ENCODE measurements at places on chromosomes 11 and 22. TPM values are rescaled to one million over a fixed set of nuclear protein-coding genes. Genes with fewer than 3 reads are reported as not detected.

DNA sequence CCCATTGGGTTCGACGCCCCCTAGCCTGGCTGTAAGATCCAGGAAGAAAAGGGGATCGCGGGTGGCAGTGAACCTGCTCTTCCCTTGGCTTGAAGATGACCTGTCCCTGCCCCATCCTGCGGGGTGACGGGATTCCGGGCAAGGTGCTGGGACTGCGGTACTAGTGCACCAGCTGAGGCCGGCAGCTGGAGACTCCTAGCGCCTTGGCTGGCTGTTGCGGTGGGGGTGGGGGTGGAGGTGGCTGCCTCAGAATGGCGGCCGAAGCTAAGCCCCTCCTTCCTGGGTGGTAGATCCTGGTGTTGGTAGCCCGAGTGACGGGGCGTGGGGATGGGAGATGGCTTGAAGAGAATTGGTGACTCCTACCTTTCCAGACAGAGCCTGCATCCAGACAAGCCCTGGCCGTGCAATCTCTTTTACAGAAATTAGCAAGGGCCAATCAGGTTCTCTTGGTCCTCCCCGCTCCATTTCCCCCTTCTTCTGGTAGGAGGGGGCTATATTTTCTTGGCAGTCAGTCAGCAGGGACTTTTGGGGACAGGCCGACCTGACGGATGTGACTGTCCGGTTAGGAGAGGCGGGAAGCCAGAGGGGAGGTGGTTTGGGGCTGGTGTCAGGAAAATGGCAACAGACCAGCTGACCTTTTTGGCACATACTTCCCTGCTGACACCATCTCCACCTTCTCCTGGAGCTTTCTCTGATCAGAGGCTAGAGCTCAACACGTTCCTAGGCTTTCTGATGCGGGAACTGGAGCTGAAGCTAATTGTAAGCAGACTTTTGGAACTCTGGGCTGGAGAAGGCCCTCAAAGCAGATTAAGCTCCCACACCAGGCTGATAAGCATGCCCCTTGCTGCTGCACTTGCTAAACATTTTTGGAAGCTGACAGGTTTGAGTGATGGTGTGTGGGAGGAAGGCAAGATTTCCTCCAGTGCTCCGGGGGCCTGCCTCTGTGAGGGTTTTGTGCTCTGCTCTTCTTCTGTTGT lies 2.0 kb downstream of the NAV2 start:
- ATAC-seq: no peak

GRCh38 chr11:34126959-34127848 lies 21.8 kb downstream of the NAT10 start:
- no peak for ATAC-seq

DNA sequence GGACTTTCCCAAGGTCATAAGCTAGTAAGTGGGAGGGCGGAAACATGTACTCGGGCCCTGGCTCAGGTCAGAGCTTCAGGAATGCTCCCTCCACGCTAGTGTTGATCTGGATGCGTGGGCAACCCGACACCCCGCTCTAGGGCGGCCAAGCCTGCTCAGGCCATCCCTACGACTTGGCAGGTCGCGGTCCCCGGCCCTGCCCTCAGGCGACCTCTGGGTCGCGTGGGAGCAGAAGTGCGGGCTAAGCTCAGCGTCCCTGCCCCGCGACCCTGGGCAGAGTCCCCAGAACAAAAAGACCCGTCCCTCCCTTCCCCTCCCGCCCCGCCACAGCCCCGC lies 781 bp upstream of the TEF start:
- ATAC-seq: no peak

- no peak for ATAC-seq
Measured at GRCh38 chr11:81915045-81915444, 818.6 kb downstream of the FAM181B start.

The EMID1 gene
- 8.9 TPM for total RNA-seq

The OR56A1 gene
- 0.27 TPM for total RNA-seq
